ENCODE measurements at places on chromosomes 13 and 19.

GRCh38 chr13:36975172-36975571 is 24.0 kb downstream of the ALG5 start:
- DNase-seq, result no peak

GRCh38 chr13:34637138-34637537 is 304.9 kb upstream of the NBEA start:
- DNase-seq, result no peak

DNA sequence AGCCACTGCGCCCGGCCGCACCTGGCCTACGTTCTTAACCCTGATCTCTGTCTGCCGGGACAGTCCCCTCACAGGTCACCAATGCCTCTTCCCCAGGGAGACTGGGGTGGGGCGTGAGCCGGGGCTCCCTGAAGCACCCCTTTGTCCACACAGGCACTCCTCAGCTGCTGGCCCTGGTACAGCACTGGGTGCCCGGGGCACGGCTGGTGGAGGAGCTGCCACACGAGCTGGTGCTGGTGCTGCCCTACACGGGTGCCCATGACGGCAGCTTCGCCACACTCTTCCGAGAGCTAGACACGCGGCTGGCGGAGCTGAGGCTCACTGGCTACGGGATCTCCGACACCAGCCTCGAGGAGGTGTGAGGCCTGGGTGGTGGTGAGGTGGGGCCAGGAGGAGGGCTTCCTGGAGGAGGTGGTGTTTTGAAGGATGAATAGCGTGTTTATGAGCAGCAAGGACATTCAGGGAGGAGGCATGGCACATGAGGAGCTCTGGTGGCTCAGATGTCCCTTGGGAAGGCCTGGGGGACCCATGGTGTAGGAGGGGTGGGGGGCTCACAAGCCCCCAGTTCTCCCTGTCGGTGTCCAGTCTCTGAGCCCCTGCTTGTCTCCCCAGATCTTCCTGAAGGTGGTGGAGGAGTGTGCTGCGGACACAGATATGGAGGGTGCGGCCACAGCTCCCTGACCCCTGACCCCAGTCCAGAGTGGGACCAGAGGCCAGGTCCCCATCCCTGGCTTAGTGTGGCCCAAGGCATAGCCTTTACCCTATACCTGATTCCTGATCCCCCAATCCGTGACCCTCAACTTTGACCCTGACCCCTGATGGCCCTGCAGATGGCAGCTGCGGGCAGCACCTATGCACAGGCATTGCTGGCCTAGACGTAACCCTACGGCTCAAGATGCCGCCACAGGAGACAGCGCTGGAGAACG is 13.5 kb upstream of the ARHGAP45 start:
- DNase-seq, result no peak

GRCh38 chr13:49044008-49044407 is 68.3 kb downstream of the FNDC3A start:
- DNase-seq, result no peak

GRCh38 chr19:32465176-32465575 is 59.6 kb downstream of the DPY19L3 start:
- DNase-seq, result no peak

DNA sequence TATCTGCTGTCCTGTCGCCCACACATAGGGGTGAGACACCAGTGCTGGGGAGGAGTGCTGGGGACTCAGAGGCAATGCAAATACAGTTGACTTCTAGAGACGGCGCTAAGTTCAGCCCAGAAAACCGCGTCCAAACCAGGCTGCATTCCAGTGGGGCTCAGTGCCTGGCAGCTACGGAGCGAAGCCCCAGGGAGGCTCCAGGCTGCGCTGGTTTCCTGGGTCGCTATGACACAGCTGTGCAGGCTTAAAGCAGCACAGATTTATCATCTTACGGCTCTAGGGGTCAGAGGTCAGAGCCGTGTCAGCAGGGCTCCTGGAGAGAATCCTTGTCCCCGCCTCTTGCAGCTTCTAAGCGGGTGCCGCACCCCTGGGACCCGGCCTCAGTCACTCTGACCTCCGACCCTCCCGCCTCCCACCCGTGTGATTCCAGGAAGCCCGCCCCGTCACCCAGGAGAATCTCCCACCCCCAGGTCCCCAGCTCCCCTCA is 61.6 kb downstream of the ANKRD10 start:
- no peak for DNase-seq

DNA sequence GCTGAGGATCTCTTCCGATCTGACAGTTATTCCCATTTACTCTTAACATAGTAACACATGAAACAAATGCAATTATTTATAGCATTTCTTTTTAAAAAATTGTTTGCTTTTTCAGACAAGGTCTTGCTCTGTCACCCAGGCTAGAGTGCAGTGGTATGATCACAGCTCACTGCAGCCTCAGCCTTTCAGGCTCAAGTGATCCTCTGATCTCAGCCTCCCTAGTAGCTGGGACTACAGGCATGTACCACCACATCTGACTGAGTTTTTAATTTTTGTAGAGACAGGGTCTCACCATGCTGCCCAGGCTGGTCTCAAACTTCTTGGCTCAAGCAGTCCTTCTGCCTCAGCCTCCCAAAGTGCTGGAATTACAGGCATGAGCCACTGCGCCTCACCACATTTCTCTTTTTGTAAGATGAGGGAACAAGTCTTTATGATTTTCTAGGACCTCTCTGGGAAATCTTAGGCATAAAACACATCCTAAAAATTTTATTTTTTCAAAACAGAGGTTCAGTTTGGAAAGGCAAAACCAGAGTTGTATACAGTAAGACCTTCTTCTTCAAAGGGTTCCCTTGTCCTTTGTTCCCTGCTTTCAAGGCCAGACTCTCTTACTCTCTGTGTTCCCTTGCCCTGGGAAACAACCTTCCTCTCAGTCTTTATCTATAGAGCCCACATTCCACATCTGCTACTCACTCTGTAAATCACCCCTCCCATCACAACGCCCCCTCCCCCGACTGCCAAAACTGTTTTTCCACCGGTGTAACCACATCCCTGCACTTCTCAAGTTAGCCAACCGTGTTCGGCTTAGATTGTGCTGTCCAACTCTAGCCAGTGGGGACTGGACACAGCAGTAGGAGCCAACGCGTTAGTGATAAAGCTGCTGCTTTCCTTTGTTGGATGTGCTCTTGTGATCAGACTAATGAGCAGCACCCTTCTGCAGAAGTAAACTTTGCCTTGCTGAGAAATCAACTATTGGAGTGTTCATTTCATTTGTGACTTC is 56.2 kb downstream of the DHRS12 start:
- no peak for DNase-seq

DNA sequence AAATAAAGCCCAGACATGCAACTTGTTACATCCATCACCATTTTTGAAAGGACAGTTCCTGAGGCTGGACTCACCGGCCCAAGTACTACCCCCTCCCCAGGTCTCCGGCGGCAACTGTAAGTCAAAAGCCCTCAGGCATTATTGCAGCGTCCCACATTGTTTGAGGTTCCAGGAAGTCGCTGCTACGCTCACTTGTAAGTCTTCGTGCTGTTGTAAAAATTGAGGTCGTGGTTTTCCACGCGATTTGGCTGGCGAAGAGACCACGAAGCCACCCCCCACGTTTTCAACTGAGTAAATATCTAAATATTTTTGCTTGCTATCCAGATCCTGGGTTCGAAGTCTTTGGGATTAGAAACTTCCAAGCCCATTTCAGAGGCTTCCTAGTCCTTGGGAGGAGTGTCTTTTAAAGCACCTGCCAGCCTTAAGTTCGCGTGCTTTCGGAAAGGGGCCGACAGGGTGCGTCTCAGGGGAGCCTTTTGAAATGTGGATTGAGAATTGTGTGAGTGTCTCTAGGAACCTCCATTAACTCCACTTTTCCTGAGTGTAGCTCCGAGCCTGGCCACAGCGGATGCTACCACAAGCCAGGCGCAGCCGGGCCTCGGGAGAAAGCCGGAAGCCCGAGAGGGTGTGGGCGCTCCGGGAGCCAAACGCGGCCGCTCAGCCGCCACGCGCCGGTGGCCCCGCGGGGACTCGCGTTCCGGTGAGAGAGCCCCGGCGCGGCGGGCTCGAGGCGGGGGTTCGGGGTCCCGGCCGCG is 434 bp upstream of the FNDC3A start:
- peak; percentile 82 for DNase-seq

GRCh38 chr13:114259974-114260373 is 21.4 kb upstream of the UPF3A start:
- DNase-seq, result no peak

DNA sequence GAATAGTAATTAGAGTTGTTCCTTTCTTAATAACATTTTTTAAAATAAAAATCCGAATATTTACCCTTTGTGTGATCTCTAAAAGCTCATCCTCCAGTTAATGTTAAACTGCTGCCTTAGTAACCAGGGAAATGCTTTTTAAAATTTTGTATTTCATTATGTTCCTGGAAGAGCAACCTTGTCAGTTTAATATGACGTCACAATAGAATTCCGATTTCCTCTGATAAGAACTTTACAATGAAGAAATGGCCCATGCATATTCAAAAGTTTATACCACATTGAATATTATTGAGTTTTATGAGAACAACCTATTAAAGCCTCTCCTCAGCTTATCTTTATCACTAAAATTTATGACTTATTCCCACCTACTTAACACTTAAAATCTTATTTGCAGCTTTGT is 1566.6 kb downstream of the EFNB2 start:
- no peak for DNase-seq

DNA sequence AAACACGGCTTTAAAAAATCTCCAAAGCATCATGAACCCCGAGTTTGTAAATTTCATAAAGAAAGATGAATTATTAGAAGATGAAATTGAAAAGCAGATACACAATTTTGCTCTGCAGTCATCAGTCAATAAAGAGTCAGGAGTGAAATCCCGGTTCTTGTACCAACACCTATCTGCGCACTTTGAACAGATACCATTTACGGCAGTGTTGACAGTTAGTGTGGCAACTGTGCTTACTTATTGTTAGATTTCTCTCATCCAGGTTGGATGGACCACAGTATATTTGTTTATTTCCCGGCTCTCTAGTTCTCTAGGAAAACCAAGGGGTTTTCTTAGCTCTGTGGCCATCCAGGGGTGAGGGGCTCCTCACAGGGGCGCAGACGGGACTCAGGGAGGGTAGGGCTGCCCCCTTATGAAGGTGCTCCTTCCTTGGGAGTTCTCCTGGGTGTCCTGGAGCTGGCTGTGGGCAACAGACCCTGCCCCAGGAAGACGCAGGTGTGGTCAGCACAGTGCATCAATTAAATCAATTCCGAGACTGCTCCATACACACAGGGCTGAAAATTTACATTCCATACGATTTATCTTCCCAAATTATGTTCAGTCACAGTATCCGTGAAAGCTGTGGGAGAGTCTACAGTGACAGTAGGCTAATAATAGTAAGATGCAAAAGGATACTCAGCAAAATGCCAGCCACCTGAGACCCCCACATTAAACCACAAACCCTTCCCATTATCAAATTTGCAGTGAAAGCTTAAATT is 107.0 kb upstream of the C1QTNF9B start:
- DNase-seq, result no peak

GRCh38 chr13:47859165-47859564 is 141.9 kb downstream of the SUCLA2 start:
- DNase-seq, result no peak

- no peak for DNase-seq
These were observed 13.5 kb upstream of the VWA8 start for GRCh38 chr13:41974262-41974900.

DNA sequence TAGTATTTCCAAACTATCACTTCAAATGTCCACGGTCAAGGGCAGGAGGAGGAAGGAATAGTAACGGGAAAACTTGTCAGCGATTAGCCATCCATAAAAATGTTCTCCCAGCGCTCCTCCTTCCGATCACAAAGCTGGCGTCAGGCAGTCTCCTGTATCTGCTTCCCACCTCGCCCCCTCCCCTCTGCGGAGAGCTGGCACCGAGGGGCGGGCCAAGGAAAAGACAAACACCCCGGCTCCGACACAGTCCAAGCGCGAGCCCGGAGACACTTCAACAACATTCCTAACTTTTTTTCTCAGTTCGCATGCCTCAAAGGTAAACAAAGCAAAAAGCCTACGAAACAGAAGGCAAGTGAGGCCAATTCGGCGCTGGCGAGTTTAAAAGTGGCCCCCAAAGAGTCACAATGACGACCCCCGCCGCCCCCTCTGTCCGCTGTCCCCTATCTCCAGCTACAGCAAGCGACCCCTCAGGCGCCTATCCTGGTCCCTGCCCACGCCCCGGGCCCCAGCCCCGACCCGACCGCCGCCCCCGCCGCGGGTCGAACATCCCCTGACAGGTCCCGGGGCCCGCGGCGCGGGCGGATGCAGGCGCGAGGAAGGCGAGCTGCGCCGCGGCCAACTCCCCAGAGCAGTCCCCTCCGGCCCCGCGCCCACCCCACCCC is 736 bp downstream of the SMAD9 start:
- DNase-seq, result no peak

DNA sequence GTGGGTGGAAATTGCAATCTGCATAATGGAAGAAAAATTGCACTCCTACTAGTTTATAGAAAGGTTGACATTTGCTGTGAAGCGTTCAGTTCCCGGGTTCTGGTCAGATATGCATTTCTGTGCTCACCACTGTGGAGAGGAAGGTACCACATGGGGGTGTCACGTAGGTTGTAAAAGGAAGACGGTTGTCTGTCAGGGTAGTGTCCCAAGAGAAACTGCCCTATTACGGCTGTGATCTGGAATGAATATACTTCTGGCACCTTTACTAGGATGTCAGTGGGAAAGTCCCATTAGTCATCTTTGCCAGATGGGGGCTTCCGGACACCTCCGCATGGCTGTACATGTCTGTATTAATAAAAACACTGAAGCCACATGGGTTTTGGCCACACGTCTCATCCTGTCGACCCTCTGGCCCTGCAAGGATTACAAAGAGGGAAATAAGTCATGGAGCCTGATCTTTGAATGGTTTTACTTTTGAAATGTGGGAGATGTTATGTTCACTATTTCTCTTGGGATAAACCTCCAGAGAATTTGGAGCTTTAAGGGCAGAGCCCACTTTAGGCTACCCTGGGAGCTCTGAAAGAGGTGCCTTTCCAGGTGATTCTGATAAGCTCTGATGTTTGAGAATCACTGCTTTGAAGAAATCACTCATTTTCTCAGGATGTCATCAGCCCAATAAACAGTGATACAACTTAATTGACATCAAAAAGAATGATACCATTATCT is 133.9 kb downstream of the AKAP11 start:
- no peak for DNase-seq

GRCh38 chr19:55613930-55614710 is 8.7 kb downstream of the ZNF865 start:
- DNase-seq, result no peak

DNA sequence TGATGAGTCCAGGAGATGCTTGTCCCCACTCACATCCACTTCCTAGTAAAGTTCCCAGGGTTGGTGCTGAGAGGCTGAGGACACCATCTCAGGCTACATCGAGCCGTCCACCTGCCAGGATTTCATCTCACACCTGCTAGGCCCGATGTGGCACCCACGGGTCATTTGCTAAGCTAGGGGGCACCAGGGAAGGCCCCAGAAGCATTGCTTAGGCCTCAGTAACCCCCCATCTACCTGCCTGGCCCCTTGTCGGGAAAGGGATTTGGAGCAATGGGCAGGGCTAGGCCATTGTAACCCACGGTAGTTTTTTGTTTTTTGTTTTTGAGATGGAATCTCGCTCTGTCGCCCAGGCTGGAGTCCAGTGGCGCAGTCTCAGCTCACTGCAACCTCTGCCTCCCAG is 51.8 kb downstream of the F2RL3 start:
- DNase-seq, result no peak

DNA sequence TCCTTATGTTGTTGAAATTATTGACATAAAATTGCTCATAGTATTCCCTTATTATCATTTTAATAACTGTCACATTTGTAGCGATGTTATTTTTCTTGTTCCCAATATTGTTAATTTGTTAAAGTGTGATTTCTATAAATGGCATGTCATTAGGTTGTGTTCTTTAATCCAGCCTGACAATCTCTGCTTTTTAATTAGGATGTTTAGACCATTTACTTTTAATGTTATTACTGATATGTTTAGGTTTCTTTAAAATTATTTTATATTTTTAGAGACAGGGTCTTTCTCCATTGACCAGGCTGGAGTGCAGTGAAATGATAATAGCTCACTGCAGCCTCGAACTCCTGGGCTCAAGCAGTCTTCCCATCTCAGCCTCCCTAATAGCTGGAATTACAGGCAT is 408.5 kb downstream of the DLEU7 start:
- no peak for DNase-seq
